GM10248 (cell line): ENCODE measurements at places on chromosomes 11 and 22.

GRCh38 chr11:10622957-10623791 is 54.7 kb upstream of the LYVE1 start:
- peak; percentile 36 for DNase-seq

DNA sequence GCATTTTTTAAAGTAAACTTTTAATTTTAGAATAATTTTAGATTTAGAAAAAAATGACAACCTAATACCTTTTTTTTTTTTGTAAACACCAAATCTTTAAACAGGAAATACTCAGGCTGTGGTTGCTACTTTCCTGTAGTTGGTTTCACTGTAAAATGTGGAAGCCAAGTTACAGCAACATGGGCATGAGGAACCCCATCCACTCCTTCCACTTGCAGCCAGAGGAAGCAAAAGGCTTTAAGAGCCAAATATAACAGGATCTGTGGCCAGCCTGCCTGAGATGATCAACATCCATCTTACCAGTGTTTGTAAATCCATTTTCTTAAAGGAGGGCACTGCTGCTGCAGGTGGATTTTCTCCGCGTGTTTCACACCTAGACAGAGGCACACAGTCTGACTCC is 66.2 kb downstream of the TNRC6B start:
- no peak for DNase-seq

DNA sequence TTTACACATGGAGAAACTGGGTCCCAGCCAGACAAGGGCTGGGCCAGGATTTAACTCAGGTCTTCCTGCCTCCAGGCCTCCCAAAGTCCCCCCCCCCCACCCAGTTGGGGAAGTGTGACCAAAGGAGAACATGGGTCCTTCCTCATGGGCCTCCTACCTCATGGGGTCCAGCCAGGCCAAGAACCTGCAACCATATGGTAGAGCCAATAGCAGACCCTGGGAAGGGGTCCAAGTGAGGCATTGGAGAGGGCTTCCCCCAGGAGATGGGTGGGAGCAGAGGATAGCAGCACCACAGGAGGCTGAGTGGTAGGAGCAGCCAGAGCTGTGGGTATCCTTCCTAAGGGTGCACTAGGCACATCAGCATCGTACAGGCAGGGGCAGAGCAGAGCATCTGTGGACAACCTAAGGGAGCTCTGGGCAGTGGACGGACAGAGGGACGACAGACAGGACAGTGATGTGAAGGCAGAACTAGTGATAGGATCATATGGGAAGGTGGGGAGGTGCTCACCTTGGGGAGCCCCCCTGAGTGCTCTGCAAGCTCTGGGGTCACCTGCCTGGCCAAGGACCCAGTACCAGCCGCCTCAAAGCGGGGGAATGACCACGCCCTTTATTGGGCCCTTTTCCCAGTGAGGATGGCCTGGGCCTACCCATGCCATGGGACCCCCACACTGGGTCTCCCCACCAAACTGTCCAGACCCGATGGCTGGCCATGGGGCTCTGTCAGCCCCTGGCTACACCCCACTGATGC is 4.5 kb downstream of the ARVCF start:
- DNase-seq = no peak

DNA sequence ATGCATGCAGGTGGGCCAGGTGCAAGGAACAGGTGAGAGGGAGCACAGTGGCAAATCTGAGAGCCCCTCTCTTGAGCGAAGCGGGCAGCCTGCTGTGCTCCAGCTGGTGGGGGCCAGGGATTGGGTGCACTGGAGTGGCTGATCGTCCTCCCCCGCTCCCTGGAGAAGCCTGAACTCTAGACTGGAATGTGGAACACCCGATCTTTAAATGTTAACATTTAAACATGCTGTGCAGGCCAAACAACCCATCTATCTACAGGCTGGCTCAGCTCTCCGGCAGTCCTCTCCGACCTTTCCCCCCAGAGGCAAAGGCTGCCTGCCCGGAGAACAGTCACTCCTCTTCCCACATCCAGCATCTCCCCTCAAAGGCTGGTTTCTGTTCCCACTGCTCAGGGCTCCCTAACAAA is 5.1 kb downstream of the MRGPRF start:
- DNase-seq = no peak

- no peak for DNase-seq
These were observed 46.6 kb upstream of the RCN1 start for GRCh38 chr11:32044158-32044863.

DNA sequence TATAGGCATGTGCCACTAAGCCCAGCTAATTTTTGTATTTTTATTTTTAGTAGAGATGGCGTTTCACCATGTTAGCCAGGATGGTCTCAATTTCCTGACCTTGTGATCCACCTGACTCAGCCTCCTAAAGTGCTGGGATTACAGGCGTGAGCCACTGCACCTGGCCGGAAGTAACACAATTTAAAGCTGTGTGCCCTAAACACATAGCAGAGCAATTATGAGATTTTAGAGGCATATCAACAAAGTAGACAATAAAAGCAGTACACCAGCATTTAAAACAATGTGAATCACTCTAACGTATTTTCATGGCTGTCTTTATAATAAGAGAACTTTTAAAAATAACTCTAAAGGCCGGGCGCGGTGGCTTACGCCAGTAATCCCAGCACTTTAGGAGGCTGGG is 42.4 kb downstream of the PRR14L start:
- no peak for DNase-seq

DNA sequence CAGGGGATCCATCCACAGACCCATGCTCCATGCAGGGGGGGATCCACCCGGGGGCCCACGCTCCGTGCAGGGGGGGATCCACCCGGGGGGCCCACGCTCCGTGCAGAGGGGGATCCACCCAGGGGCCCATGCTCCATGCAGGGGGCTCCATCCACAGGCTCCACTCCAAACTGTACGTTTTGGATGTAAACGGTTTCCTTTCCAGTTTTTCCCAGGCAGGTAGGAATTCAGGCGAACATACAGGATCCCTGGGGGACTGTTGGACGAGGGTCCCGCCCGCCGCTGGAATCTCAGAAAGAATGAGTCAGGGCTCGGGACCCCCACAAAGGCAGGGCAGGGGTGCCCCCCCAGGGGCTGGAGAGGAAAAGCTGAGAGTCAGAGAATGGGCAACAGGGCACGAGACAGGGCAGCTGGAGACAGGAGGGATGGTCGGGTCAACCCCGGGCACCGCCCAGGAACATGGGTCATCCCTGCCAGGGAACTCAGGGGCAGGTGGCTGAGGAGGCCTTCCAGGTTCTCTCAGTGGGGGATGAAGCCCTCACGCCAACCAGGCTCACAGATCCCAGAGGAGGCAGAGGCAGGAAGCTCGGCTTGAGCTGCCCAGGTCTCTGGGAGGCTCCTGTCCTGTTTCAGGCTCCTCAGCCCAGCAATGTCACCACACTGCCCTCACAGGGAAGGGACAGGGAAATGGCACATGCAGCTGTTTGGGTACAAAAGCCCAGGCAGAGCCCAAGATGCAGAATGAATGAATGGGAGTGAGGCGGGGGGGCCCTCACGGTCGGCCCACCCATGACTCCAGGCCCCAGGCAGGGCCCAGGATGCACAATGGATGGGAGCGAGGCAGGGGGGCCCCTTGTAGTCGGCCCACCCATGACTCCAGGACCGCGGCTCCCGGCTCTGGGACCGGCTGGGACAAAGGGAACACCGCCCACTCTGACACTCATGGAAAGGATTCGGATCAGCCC is 200.2 kb downstream of the BRD1 start:
- no peak for DNase-seq

DNA sequence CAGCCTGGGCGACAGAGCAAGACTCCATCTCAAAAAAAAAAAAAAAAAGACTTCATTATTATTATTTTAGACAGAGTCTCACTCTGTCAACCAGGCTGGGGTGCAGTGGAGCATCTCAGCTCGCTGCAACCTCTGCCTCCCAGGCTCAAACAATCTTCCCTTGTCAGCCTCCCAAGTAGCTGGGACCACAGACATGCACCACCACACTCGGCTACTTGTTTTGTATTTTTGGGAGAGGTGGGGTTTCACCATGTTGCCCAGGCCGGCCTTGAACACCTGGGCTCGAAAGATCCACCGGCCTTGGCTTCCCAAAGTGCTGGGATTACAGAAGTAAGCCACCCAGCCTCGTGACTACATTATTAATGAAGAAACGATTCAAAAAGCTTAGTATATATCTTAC is 5.3 kb upstream of the TYMP start:
- DNase-seq = no peak

DNA sequence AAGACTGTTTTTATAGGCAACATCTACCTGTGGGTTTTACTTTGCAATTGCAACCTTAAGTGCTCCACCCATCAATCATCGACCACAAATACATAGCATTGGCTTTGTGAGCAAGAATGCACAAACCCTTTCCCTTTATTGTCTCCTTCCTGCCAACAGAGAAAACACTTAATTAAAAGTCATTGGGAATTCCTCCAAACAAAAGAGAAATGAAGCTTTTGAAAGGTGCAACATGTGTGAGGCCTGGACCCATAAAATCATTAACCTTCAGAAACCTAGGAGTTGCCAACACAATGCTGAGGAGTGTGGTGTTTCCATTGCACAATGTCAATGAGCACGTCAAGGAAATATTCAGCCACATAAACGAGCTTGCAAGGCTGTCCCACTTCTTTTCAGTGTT is 223.2 kb downstream of the BLID start:
- no peak for DNase-seq

GRCh38 chr11:19786644-19787043 is 74.0 kb downstream of the NAV2 start:
- DNase-seq = no peak

DNA sequence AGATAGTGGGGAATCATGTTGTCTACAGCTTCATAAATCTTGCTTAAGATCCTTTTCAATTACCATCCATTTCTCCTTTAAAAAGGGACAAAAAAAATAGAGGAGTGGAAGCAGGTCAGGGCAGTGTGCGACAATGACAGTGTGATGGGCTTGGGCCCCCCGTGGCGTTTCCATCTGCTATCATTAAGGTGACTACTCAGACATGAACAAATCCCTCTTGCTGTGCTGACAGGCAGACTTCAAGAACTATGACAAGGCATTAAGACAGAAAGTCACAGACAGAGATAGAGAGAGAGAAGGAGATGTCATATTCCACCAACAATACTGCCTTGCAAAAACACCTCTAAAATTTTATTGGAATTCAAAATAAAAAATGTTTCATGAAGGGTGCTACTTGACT is 263.2 kb downstream of the DCDC1 start:
- no peak for DNase-seq

DNA sequence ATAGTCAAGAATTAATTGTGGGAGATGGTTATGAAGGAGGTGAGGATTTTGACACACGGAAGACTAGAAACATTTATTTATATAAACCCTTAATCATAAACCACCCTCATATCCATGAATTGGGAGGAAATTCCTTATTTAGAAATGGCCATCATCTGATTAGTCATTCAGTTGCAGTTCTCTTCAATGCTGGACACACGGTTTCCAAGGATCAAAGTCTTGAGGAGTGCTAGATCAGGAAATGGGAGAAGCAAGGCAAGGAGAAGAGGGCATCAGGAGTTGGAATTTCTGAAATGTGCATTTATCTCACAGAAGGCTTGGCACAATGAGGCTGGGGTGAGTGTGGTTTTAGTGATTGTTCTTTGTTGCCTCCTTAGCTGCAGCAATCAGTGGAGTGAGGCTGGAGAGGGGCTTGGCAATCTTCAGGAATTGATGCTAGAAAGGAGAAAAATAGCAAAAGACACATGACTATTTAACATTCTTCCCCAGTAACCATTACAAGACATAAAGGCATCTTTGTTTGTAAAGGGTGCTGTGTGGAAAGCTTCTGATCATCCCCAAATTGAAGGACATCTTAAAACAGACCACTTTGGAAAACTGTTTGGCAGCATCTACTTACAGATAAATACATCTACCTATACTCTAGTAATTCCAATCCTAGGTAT is 21.6 kb upstream of the GDPD4 start:
- no peak for DNase-seq

DNA sequence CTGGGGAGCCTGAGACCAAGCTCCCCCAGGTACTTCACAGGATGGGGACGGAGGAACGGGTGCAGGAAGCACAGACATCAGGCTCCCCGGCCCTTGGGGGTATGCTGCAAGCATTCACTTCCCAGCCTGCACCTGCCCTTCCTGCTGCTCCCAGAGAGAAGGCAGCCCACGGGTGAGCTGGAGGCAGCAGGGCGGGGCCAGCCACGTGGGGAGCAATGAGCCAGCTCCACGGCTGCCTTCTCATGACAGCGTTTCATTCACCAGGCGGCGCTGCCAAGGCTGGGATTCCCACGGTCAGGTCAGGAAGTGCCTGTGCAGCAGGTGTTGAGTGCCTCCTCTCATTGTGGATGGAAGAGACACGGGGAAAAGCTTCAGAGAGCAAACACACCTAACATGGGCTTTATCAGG is 14.5 kb upstream of the PHLDA2 start:
- DNase-seq = no peak

GRCh38 chr22:47460861-47461260 is 698.4 kb downstream of the TBC1D22A start:
- no peak for DNase-seq

GRCh38 chr22:19501897-19502447 is 22.2 kb downstream of the CLDN5 start:
- DNase-seq = no peak

DNA sequence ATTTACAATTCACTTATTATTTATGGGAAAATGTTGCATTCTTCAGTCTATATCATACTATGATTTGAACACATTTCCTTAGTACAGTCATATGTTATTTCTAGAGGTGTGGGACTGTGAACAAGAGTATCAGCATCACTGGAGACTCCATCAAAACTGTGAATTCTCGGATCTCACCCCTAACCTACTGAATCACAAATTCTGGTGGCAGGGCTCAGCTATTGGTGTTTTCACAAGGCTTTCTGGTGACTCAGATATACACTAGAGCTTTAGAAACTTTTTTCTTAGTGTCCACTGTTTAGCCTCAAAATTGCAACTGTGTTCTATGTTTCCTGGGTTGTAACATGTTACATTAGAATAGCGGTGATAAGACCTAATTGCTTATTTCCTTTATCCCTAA is 352.9 kb upstream of the DDI1 start:
- no peak for DNase-seq

DNA sequence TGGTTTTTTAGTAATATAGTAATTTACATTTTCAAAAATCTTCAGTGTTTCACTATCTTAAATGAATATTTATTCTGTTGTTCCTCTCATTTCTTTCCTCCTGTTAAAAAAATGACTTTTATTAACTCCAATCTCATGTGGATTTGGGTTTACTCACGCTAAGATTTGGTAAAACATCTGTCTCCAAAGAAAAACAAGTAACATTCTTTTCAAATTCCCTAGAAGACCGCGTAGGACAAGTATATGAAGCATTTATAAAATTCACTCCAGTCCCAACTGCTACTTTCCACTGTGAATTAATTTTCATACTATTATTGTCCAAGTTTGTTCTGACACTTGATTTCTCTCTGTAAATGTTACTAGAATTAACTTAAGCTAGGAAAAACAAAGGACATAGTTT is 26.2 kb downstream of the SBF2 start:
- DNase-seq = no peak

- no peak for DNase-seq
These were observed 10.2 kb downstream of the CLDN25 start for GRCh38 chr11:113789675-113790320.

- DNase-seq = no peak
These were observed 87.9 kb upstream of the PLET1 start for GRCh38 chr11:112348480-112349029.

DNA sequence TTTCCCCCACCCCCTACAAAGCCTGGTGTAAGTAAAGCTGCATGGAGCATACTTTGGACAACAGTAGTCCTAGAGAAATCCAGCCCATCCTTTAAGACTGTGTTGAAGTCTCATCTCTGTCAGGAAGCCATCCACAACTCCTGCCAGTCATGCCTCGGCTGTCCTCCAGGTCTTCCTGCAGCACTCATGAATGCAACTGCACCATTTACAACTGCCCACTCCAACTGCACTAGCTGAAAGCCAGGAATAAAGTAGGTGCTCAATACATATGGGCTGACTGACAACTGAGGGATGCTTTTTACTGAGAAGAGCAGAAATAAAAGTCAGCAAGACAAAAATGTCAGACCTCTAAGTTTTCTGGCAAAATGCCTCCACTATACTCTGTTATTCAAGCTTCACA is 27.4 kb downstream of the IL18BP start:
- DNase-seq = no peak
